HFFc6 (cell line): ENCODE measurements at places on chromosomes 16 and 17. TPM values are rescaled to one million over a fixed set of nuclear protein-coding genes. Genes with fewer than 3 reads are reported as not detected.
A peak's percentile ranks its signal among the peaks of the same experiment; 100 is the strongest.

GRCh38 chr17:48850792-48851323, 20.0 kb downstream of the CALCOCO2 start:
- no peak overlapping the region for H3K4me3 ChIP-seq
- H3K36me3 ChIP-seq, result peaks cover 23% of the 10 kb centered on the region
- peak overlapping the region; percentile 6; the same call in 1 of the 2 replicates for H3K27ac ChIP-seq
- no peak for DNase-seq
- H3K27me3 ChIP-seq, result no peaks in the 10 kb centered on the region

DNA sequence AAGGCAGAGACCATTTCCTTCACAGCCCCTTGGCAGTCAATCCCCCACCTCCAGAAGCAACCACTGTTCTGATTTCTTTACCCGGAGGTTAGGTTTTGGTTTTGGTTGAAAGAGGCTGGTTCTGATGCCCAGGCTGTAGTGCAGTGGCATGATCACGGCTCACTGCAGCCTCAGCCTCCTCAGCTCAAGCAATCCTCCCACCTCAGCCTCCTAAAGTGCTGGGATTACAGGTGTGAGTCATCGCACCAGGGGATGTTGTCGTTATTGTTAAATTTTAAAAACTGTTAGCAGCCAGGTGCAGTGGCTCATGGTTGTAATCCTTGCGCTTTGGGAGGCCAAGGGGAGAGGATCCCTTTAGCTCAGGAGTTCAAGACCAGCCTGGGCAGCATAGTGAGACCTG, 3.0 kb upstream of the CTRB2 start:
- peaks cover 41% of the 10 kb centered on the region for H3K27me3 ChIP-seq
- no peaks in the 10 kb centered on the region for H3K4me1 ChIP-seq
- no peak overlapping the region for H3K4me3 ChIP-seq
- DNase-seq, result no peak
- no peak overlapping the region for H3K27ac ChIP-seq

GRCh38 chr16:21713549-21714368, 50.0 kb downstream of the OTOA start:
- H3K36me3 ChIP-seq, result no peaks in the 10 kb centered on the region
- H3K27me3 ChIP-seq, result peaks cover 39% of the 10 kb centered on the region
- H3K4me1 ChIP-seq, result no peaks in the 10 kb centered on the region
- no peak overlapping the region for H3K27ac ChIP-seq

GRCh38 chr16:305916-306626, 23.1 kb downstream of the PDIA2 start:
- no peak for DNase-seq
- no peak overlapping the region for H3K4me3 ChIP-seq
- no peaks in the 10 kb centered on the region for H3K4me1 ChIP-seq
- H3K27me3 ChIP-seq, result no peaks in the 10 kb centered on the region; the same call in 1 of the 2 replicates
- no peaks in the 10 kb centered on the region for H3K36me3 ChIP-seq

GRCh38 chr17:72151565-72152386, 31.0 kb downstream of the SOX9 start:
- no peak overlapping the region for H3K27ac ChIP-seq
- no peaks in the 10 kb centered on the region for H3K36me3 ChIP-seq
- no peak overlapping the region for H3K4me3 ChIP-seq
- H3K4me1 ChIP-seq, result peaks cover 14% of the 10 kb centered on the region
- H3K27me3 ChIP-seq, result peaks cover 5% of the 10 kb centered on the region
- no peak for DNase-seq

GRCh38 chr16:50311134-50311528, 44.8 kb downstream of the ADCY7 start:
- no peak overlapping the region for H3K4me3 ChIP-seq
- peaks cover 21% of the 10 kb centered on the region for H3K4me1 ChIP-seq
- DNase-seq, result no peak

DNA sequence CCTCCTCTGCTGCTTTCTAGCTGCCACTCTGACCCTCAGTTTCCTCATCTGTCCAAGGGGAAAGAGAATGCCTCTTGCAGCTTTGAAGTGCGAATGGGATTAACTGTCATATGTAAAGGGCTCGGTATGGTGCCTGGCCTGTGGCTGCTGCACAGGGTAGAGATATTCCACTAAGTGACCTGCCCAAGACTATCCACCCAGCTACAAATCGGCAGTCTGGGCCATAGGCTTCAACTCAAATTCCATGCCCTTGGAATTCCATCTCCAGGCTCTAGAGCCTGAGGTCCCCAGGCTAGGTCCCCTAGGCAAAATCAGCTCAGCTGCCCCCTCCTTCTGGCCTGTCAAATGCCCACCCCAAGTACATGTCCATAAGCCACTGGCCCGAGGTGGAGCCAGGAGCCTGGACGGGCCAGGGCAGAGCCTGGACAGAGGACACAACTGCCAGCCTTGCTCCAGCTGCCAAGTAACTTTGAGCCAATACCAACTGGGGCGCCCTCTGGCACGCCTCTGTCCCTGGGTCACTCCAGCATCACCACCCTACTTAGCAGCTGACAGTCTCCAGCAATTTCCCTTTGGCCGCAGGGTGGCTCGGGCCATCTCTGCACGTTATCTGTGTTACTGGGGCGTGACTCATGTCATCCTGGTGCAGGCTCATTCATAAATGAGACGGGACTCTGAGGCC, 57.2 kb downstream of the SDK2 start:
- no peaks in the 10 kb centered on the region; the same call in 1 of the 2 replicates for H3K27me3 ChIP-seq
- peaks cover 8% of the 10 kb centered on the region for H3K36me3 ChIP-seq
- no peak overlapping the region for H3K4me3 ChIP-seq
- no peaks in the 10 kb centered on the region for H3K4me1 ChIP-seq
- H3K27ac ChIP-seq, result no peak overlapping the region

DNA sequence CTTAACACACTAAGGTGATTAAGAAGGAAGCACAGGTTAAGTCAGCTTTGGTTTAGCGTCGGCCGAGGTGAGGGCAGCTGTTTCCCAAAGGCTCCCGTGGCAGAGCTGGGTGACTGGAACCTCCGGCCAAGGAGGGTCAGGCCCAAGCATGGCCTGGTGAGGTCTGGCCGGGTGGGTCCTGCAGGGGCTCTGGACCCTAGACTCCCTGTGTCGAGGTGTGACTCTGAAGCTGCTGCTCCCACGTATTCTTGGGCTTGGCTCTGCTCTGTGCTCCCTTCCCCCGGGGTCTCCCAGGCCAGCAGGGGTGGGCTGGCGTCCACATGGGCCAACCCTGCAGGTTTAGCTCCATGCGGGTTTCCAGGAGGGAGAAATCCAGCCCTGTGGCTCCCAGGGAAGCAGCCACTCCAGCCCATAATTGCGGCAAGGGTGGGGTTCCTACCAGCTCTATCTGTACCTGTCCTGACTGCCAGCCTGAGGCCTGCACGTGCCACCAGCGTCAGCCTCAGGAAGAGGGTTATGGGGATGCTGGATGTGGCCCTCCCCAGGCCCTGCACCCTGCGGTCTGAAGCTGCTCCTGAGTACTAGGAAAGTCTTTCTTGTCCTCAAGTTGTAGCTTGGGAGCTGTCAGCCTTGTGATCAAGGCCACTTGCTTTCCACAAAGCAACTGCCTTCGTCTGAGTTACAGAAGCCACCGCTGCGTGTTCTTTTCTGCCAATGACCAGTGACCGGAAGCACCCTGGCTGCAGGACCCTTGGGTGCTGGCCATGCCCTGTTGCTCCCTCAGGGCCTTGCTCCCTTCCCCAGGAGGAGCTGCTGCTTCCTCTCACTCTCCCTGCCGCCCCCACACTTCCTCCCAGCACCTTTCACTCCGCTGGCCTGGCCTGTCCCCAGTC, 4.8 kb downstream of the CDK5R1 start:
- no peaks in the 10 kb centered on the region for H3K27me3 ChIP-seq
- H3K4me3 ChIP-seq, result no peak overlapping the region
- H3K27ac ChIP-seq, result no peak overlapping the region; the same call in 1 of the 2 replicates
- peaks cover 32% of the 10 kb centered on the region for H3K4me1 ChIP-seq

ITGAD gene
- total RNA-seq, result not detected in 3 replicates
